ENCODE measurements at places on chromosomes 2 and 18.

GRCh38 chr2:235666213-235666781 is 172.5 kb downstream of the AGAP1 start:
- DNase-seq, result peak; percentile 36

DNA sequence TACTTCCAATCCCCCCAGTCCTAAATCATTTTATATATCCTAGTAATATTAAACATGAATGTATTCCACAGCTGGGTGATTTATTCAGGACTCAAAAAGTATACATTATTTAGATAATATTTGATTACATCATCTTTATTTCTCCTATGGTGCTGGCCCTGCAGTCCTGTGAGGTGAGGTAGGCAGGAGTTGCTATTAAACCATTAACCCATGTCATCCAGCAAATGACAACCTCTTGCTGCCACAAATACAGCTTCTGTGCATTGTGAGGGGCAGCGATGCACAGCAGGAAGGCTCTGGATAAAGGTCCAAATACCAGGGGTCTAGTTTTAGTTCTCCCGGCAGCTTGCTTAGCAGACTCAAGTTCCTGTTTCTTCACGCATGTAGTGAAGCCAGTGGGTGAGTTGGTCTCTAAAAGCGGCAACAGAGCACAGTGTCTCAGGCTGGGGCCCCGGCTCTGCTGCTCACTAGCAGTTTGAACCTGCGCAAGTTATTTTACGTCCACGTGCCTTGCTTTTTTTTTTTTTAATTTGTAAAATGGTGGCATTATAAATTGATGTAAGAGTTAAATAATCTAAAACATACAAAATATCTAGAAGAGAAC is 36.1 kb downstream of the INSIG2 start:
- no peak for DNase-seq

DNA sequence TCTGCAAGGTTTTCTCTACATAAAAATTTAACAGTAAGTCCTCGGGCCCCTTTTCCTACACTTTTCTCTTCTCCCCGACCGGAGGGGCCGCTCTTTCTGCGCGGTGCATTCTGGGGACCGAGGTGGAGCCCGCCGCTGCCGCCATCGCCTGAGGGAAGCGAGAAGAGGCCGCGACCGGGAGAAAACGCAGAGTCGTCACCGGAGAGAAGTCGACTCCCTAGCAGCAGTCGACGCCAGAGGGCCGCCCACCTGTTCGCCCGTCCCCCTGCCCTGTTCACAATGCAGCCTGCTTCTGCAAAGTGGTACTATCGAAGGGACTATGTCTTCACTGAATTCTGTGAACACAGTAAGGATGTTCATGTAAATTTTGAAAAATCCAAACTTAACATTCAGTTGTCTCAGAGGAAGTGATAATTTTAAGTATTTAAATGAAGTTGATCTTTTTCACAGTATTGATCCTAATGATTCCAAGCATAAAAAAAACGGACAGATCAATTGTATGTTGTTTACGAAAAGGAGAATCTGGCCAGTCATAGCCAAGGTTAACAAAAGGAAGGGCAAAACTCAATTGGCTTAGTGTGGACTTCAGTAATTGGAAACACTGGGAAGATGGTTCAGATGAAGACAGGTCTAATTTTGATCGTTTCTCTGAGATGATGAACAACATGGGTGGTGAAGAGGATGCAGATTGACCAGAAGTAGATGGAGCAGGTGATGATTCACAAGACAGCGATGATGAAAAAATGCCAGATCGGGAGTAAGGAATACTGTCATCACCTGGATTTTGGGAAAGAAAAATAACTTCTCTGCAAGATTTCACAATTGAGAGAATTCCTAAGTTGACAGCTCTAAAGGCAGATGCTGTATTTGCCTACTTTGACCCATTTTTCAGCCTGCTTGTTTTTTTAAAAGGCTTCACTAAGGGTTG is 55.8 kb downstream of the ASXL2 start:
- no peak for DNase-seq

- no peak for DNase-seq
Observed at GRCh38 chr2:153474407-153474806, 4.2 kb downstream of the RPRM start.

- DNase-seq, result no peak
Observed at GRCh38 chr2:148674063-148675020, 29.8 kb downstream of the EPC2 start.

GRCh38 chr2:120432293-120432975 is 86.5 kb downstream of the INHBB start:
- no peak for DNase-seq

DNA sequence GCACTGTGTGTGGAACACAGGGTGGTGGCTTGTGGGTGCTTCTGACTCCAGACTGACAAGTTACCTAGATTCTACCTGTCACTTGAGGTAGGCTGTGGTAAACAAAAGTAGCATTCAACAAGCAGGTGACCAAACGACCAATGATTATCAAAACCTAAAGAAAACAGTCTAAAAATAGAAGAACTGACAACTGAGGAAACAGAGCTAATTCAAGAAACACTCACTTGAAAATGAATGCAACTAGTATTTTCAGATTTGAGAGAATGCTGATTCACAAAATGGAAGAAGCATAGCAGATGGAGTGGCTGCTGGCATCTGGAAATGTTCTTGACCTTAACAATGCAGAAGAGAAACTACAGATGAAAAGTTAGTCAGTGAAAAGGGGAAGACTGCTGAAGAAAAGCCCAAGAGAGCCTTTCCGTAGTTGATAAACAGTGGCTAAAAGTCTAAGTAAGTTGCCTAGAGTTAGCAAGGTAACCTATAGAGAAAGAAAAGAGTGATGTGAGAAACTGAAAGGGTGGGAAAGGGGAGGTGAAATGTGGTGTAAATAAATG is 170.4 kb downstream of the NCK2 start:
- DNase-seq, result no peak

DNA sequence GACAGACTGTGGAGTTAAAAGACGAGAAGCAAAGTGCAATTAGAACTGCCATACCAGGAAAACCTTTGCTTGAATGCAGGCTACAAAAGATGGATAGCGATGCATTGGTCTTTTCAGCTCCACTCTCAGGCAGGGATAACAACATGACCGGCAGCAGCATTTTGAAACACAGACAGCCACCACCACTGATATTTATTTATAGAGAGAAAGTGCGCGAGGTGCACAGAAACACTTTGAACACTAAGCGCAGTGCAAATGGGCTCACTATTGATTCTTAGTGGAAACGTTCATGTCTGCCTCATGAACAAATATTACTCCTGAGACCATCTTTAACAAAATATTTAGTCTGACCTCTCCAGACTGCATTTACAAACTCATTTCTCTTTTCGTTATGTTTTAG is 32.9 kb downstream of the CAVIN2 start:
- DNase-seq, result no peak

DNA sequence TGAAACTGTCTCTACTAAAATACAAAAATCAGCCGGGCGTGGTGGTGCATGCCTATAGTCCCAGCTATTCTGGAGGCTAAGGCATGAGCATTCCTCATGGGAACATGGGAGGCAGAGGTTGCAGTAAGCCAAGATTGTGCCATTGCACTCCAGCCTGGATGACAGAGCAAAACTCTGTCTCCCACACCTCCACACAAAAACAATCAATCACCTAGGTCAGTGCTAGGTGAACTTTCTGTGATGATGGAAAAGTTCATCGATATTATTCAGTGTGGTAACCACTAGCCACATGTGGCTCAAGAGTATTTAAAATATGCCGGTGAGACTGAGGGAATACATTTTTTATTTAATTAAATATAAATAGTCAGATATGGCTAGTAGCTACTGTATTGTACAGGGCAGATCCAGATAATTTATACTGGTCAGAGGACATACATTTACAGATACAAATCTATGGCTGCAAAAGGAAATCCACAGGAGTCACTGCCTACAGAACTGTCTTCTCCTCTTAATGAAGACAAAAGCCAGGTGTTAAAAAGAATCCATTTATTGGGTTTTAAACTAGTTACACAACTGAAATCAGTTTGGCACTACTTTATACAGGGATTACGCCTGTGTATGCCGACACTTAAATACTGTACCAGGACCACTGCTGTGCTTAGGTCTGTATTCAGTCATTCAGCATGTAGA is 3.9 kb upstream of the GPR75 start:
- DNase-seq, result no peak

DNA sequence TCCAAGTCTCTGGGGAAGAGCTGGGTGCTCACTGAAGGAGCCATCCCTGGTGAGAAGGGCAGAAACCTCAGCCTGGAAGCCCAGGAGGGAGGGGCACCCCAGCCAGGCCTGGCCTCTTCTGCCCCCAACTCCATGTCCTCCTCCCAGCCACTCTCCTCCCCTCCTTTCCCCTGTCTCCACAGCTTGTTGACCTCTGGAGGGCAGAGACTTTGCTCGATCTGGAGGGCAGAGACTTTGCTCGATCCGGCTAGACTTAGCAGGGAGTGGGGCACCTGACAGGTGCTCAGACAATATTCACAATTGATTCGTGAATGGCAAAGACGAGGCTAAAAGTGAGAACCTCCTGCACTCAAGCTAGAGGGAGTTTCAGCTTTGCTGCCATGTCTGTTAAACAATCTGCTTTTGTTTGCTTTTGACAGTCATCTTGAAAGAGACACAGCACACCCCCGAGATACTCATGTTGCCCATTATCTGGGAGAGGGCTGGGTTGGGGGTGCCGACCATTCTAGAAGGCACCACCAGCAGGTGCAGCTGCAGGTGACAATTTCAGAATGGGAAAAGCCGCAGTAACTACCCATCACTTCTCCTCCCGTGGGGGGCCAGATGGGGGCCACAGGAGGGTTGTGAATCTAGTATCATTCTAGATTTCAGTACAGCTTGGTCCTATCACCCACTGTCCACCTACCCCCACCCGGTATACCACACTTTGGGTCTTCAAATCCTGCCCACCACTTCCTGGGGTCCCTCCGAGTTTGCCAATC is 54.8 kb downstream of the DNMT3A start:
- DNase-seq, result no peak

- peak; percentile 4 for DNase-seq
Observed at GRCh38 chr2:107717661-107718060, 109.0 kb upstream of the RGPD4 start.

Measured in COR-L47 (cell line).